ENCODE measurements at places on chromosomes 16 and 17.

DNA sequence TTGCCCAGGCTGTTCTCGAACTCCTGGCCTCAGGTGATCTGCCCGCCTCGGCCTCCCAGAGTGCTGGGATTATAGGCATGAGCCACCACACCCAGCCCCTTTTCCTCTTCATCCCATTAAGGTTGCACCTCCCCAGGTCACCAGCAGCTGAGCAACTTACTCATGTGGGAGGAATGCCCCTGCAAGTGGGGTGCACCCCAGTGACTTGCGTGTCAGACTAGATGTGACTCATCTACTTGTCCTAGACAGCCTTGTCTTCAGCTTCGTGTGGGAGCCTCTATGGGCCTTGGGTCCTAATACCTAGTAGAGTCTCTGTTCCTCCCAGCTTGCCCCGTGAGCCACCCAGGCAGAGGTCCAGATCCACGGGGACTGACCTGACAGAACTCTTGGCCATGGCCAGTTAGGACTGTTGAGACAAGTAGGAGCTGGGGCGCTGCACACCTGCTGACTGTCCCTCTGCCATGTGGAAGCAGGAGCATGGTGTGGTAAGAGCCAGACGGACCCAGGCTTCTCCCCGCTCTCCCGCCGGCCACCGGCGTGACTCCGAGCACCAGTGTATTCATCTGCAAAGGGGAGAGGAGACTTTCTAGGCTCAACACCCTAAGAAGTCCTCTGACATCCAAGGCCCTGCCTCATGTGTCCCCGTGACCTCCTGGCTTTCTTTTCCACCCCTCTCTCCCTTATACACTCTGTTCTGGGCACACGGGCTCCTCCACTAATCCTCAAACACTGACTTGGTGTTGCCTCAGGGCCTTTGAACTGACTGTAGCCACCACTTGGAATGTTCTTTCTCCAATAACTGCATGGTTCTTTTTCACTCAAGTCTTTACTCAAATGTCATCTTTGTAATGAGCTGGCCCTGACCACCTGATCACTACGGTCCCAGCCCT lies 11.6 kb upstream of the CBX4 start:
- no peak for DNase-seq

DNA sequence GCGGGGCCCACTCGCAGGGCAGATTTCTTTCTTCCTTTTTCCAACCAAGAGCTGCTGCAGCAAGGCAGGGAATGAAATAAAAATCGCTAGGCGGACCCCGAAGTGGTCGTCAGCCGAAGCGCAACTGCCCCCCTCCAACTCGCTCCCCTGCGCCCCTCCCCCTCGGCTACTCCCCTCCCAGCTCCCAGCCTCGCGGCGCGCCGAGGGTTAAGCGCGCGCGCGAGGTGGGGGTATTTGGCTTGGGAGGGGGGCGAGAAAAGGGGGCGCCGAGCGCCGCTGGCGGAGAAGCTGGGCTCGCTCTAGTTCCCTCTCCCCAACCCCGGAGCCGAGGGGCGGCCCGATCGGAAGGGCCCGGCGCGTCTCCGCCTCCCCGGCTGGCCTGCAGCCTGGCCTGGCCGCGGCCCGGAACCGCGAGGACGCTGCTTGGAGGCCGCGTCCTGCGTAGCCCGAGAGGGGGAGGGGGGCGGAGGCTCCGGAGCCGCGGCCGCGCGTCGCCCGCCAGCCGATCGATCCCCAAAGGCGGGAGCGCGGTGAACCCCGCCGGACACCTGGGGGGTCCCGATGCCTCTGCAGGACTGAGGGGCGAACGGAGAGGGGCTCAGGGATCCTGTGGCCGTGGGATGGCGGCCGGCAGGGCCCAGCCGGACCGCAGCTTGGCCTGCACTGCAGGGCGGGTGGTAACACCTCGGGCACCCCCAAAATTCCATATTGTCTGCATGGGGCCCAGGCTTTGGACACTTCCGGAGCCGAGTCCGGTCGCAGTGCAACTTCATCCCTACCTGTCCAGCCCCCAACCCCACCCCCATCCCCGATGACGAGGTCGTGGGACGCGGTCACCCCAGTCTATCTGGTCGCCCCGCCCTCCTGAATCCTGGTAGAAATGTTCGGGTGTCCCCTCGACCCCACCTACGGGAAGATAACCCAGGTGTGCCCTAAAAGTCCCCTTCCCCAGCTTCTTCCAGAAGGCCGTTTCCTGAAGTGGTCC lies 4.9 kb upstream of the CBX4 start:
- peak; percentile 77 for DNase-seq

- DNase-seq: no peak
These were observed at the start of gene DNAH3 for GRCh38 chr16:21150375-21151001. Gene DNAH3, minus strand, starts transcription at chr16:21150846. Its CDS starts 527 bp downstream, at chr16:21150319.

DNA sequence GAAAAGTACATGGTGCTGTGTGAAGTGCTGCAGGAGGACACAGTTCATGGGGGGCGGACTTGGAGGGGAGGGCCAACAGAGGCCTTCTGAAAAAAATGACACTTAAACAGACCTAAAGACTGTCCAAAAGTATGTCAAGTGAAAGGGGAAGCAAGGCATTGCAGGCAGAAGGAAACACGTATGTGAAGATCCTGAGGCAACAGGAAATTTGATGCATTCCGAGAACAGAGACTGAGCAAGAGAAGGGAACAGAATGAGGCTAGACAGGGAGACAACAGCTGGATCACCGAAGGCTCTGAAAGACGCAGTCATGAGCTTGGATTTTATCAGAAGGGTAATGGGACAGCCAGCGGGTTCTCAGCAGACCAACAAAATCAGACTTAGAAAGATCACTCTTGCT lies 1.1 kb downstream of the IFT20 start:
- no peak for DNase-seq

DNA sequence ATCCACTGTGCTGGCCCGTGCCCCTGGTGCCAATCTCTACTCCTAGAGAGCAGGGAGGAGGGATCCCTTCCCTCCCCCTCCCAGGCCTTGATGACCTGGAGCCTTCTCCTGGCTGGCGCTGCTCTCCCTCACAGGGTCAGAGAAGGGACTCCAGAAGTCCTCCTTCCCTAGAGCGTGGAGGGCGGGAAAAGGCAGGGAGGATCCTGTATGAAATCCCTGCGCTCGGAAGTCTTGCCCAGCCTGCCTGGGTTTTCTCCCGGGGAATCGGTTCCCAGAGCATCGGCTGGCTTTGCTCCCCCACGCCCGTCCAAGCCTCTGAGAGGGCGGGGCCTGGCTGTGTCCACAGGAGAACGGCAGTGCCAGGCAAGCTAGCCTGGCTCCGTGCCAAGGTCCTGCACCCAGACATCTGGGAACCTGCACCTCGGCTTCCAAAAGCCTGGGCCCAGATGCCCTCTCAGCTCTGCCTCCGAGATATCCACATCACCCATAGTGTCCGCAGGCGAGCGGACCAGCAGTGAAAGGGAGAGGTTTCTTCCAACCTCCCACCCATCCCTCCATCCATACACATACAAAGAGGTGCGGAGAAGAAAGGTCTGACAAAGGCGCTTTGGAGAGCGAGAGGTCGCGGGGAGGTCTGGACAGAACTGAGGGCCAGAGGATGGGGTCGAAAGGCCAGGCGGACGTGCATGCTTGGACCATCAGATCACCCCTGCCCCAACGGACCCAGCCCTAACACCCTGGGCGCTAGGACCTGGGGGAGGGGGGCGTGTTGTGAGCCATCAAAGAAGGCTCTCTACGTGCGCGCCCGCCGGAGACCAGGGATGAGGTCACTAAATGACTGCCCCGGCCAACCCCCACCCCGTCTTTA lies 1.1 kb downstream of the MPP2 start:
- peak; percentile 84 for DNase-seq

- no peak for DNase-seq
These were observed 8.1 kb downstream of the MRM1 start for GRCh38 chr17:36609498-36609862.

- DNase-seq: no peak
These were observed 1.7 kb downstream of the PRKAR1A start for GRCh38 chr17:68513932-68514331.
